ENCODE measurements at places on chromosomes 2 and 18.

GRCh38 chr2:96485751-96486651 lies 19.2 kb downstream of the NEURL3 start:
- peak; percentile 84 for DNase-seq

DNA sequence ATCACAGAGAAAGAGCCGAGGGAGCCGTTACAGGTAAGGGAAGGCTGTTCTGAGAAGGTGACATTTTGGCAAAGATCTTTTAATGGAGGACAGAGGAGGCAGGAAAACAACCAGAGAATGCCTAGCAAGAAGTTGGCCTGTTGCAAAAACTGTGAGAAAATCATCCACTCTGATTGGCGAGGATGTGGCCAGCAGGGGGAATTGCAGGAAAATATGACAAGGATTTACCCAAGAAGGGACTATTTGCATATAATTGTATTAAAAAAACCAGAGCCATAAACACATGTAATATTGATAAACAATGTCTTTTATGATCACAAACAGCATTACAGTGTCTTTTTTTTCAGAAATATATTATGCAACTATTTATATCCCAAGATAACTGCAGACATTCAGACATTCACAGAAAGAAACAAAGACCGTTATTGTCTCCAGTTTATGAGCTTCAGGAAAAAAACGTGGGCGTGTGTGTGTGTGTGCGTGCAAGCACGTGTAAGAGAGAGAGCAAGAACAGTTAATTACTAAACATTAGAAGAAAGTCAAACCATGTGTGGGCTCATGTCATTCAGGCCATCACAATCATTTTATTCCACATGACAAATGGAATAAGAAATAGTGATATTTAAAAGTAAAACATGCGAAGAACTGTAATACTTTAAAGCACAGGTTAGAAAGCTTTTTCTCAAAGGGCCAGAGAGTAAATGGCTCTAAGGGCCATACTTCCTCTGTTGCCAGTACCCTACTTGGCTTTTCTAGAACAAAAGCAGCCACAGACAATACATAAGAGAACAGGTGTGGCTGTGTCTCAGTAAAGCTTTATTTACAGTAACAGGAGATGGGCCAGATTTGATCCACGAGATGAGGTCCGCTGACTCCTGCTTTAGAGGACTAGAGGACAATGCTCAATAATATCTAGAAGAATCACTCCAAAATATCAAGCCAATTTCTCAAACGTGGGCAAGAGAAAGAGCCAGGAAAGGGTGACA lies 324.1 kb downstream of the DLGAP1 start:
- DNase-seq: no peak

GRCh38 chr2:215479536-215480240 lies 43.8 kb upstream of the FN1 start:
- no peak for DNase-seq

- DNase-seq: peak; percentile 71
Measured at GRCh38 chr2:37414470-37414949, 70.1 kb downstream of the QPCT start.

DNA sequence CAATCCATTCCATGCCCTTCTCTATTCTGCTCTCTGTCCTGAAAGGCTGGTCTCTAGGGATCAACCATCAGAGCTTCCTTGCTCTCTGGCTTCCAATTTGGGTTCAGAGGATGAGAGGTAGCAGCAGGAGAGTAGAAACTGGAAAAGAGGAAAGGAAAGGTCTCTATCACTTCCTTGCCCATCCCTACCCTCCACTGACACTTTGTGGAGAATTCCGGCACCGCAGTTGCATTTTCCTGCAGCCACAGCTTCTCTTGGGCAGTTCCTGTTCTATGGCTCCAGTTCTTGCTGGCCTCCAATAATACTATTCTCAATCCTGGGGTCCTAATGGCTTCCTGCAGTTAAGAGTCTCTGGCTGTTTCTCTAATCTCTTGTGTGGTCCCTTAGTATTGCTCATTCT lies 13.3 kb upstream of the IMPACT start:
- DNase-seq: no peak

- DNase-seq: no peak
Measured at GRCh38 chr2:119553687-119554344, 9.6 kb downstream of the CFAP221 start.

DNA sequence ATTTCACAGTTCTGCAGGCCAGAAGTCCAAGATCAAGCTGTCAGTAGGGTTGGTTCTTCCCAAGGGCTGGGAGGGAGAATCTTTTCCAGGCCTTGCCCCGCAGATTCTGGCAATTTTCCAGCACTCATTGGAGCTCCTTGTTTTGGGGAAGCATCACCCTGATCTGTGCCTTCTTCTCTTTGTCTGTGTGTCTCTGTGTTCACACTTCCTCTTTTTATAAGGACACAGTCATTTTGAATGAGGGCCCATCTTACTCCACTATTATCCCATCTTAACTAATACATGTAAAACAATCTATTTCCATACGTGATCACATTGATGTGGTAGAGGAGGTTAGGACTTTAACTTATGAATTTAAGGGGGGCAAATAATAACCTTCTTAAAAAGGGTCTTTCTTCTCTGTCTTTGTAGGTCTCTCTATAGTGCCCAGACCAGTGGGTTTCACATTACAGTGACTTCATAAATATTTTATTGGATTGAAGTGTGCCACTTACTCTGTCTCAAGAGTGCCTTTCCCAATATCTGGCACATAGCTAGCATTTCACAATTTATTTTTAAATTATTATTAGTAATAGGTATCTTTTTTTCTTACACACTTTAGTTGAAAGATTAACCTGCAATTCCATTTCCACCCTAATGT lies 68.9 kb upstream of the CBLN2 start:
- no peak for DNase-seq

DNA sequence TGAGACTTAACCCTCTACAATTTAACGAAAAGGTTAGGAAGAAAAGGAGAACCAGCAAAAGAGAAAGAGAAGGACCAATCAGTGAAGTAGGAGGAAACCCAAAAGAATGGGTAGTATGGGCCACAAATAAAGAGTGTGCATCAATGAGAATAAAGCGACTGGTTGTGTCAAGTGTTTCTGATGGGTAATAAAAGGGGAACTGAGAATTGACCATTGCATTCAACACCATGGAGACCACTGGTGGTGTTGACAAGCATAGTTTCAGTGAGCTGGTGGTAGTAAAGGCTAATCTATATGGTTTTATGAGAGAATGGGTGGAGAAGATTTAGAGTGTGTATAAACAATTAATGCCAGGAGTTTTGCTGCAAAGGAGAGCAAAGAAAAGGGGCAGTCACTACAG lies 75.4 kb downstream of the CSRNP3 start:
- no peak for DNase-seq

DNA sequence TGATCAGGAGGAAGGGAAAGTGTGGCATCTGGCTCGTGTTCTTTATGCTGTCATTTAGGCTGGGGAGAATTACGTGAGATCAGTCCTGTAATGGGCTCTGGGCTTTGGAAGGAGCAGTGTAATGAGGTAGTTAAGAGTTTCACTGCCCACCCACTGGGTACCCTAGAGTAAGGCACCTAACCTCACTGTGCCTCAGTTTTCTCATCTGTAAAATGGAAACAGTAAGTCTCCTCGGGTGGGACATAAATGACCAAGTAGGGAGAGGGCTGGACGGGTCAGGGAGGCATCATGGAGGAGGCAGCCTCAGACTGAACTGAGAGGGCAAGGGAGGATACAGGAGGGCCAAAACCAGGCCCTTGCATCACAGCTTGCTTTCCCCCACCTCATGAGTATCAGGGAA lies 97.3 kb upstream of the MCFD2 start:
- DNase-seq: no peak

DNA sequence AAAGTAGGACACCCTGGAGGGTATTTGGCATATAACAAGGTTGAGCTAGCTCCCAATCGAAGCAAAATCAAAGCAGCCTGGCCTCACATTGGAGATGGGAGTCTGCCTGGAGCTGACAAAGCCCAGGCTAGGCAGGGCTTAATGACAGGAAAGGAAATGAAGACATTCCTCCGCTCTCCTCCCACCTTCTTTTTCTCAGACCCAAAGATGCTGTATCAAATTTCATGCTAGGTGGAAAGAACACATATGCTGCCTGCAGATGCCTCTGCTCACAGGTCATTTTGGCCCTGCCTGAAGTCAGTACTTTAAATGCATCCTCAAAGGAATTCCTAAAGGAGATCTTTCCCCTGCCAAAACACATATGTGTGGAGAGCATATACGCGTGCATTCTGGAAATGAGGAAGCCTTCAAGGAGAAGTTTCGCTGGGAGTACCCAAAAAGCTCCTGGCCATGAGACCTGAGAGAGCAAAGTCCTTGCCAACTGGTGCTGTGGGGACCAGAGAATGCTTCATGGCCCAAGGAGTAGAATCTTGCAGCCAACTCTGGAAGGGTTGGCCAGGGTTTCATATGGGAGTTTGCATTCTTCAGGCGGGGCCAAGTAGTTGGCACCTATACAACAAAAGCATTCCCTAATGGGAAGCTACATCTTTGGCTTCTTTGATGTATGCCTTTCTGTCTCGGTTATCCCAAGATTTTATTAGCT lies 88.0 kb downstream of the AQP4 start:
- peak; percentile 6 for DNase-seq

DNA sequence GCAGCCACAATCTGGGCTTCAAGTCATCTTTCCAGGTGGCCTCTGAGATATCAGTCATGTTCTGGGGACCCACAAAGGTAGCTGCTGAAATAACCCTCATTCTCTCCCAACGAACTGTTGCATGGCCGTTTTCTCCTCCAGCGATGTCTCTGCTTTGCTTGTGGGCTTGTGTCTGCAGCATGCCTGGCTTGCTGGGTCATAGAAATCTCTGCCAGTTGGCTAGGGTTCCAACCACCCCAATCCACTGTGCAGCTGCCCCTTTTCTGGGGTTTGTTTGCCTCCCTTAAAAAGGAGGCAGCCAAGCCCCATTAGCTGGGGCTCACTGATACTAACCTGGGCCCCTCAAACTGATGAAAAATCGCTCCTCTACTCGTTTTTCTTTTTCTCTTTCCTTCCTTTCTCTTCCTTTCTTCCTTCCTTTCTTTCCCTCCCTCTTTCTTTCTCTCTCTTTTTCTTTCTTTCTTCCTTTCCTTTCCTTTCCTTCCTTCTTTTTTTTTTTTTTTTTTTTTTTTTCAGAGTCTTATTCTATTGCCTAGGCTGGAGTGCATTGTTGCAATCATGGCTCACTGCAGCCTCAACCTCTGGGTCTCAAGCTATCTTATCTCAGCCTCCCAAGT lies 680.0 kb downstream of the EPHA4 start:
- no peak for DNase-seq

DNA sequence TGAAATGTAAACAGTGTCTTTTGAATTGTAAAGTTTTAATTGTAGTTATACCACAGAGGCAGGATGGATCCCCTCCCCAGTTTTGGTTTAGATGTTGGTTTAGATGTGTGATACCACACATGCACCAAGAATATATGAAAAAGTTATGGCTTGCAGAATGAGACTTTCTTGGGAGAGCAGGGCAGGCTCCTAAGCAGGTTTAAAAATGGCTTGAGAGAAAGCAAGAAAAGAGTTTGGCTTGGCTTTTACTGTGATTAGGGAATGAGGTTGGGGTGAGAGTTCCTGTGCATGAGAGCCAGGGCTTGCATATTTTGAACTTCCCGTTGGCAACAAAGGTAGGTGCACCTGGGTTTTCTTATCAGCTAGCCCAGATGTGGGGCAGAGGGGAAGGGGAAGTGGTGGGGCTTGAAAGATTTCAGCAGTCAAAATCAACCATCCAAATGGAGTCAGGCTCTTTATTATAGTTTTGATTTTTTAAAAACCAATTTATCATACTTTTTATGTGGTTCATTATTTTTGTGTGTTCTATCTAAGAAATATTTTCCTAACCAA lies 246.9 kb downstream of the MTX2 start:
- DNase-seq: no peak

- DNase-seq: no peak
Measured at GRCh38 chr2:7867867-7868266, 814.0 kb upstream of the ID2 start.

DNA sequence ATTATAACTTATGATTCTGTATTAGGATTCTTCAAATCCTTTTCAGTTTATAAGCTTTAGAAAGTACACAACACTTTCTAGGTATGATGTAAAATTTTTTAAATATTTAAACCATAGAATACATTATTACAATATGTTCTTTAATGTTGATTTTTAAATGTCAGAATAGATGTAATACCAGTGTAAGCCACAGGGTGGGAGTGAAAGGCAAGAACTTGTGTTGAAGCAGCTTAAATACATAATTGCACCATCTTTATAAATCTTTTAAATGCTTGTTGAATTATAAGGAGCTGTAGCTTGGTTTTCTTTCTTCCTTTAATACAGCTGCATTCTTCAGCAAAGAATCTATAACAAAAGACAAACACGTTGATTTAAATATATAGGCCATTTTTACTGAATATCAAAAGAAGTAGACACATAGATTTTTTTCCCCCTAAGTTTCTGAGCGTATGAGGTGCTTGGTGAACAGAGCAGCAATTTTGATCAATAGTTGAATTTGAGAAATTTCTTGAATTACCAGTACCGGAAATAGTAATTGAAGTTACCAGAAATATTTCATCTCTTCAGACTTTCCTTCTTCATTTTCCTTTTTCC lies 63.0 kb downstream of the TANK start:
- DNase-seq: peak; percentile 61

- peak; percentile 49 for DNase-seq
Measured at GRCh38 chr18:32271672-32272208, 81.9 kb downstream of the MEP1B start.

GRCh38 chr2:64488050-64488974 lies 34.4 kb downstream of the LGALSL start:
- peak; percentile 41 for DNase-seq

DNA sequence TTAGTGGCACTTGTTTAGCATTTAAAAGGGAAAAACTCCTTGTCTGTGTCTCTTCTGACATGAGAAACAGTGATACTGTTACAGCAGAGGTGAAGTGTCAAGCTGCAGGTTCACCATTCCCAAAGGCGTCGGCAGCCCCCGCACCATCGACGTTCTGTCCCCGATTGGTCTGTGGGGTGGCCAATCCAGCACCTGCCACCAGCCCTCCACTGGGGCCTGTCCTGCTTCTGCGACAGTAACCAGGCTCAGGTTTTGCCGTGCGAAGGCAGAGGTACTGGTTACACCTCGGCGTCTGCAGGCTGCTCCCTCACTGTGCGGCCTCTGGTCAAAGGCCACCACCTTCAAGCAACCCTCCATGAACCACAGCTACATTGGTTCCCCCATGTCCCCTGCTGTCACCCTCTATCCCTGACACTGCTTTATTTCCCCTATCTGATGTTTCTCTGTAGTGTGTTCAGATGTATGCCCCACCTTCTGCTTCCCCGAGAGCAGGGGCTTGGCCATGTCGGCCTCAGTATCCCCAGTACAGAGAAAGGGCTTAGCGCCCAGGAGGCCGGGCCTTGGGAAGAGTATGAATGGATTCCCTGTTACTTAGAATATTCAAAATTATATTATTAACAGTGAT lies 8.6 kb upstream of the ESPNL start:
- no peak for DNase-seq

Measured in iris pigment epithelial cell (primary cell).